T1000 (cell line): ENCODE measurements at places on chromosomes 5 and 9.

DNA sequence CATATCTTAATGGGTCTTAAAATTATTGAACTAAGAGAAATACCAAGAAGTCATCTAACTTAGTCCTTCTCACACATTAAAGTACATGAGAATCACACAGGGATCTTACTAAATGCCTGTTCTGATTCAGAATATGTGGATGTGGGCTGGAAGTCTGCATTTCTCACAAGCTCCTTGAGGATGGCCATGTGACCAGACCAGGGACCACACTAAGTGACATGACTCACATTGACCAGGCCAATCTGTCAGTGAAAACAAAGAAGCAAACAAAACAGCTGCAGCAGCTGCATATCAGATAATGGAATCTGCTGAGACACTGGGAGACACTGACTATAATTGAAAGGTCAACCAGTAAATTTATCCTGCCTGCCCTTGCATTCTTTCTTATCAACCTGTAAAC lies 110.5 kb downstream of the ADAMTS12 start:
- no peak for DNase-seq

DNA sequence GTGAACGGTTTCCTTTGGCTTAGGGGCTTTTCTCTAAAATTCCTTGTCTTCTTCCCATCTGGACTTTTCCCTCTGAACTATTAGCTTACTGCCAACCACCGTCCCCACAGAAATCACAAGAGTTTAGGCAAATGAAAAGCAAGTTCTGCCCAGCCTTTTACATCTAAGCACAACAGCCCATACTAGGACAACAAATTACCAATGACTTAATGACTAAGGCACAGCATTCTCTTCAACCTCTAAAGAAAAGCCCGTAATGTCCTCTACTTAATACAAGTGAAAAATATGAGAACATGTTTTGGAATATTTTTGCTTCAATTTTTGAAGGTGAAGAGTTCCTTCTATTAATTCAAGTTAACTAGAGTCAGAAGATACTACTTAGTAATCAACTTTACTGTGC lies 1.2 kb downstream of the ZBTB5 start:
- no peak for DNase-seq

GRCh38 chr9:132854832-132855231 lies 23.3 kb downstream of the AK8 start:
- no peak for DNase-seq

GRCh38 chr9:105911104-105911911 lies 217.0 kb downstream of the TMEM38B start:
- no peak for DNase-seq

- DNase-seq, result no peak
Measured at GRCh38 chr5:51047369-51047768, 335.9 kb upstream of the ISL1 start.

DNA sequence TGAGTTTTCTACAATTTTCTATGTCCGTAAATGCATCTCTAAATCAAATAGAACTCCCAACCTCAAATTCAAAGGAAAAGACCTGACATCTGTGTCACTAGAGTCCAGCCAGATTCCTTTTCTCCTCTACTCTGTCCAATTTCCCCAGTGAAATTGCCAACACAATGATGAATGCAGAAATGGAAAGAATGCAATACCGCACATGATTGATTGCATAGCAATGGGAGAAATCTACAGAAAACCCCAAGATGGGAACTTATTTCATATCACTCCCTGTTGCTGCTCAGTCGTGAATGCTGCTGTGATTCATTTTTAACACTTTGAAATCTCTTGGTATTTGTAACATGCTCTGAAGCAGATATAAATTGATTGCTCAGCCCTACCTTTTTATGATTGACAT lies 355.1 kb upstream of the TUSC1 start:
- DNase-seq, result no peak
